Heart left ventricle (tissue), 16 donors: ENCODE measurements at places on chromosomes 1 and 21.
A peak's percentile ranks its signal among the peaks of the same experiment; 100 is the strongest.

DNA sequence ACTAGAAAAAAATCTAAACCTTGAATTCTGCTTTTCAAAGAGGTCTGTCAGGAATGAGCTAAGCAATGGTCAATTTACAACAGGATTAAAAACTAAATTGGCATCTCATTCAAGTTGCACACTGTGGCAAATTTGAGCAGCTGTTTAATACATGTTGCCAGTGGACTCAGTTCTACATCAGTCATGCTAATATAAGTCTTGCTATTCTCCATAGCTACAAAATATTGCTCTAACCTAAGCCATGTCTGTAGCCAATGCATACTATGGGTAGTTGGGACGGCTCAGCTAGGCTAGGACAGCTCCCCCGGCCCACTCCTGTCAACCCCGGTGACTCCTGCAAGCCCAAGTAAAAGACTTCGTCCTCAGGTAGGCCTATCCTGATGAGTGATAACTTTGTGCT, 10.9 kb upstream of the VAV3 start:
- no peak for DNase-seq

DNA sequence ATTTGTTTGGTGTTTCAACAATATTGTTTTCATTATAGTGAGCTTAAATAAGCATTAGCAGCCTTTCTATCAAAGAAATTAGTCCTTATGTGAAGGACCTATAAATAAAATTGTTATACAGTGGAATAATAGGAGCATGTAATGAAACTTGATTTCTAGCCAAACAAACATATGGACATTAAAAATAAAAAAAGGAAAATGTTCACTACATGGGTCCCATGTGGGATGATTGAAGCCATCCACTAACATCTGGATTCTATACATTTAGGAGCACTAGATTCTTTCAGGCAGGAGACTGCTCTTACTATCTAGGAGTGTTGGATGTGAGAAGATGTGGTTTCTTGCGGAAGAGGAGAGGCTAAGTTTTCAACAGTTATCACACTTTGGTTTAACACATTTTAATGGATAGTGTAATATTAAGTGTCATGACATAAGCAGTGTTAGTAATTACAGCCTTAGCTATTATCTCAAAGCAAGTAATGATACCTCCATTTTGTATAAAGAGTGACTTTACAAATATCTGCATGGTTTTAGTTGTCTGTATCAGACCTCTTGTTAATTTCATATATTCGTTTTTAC, 62.3 kb downstream of the LYPLAL1 start:
- DNase-seq: no peak

DNA sequence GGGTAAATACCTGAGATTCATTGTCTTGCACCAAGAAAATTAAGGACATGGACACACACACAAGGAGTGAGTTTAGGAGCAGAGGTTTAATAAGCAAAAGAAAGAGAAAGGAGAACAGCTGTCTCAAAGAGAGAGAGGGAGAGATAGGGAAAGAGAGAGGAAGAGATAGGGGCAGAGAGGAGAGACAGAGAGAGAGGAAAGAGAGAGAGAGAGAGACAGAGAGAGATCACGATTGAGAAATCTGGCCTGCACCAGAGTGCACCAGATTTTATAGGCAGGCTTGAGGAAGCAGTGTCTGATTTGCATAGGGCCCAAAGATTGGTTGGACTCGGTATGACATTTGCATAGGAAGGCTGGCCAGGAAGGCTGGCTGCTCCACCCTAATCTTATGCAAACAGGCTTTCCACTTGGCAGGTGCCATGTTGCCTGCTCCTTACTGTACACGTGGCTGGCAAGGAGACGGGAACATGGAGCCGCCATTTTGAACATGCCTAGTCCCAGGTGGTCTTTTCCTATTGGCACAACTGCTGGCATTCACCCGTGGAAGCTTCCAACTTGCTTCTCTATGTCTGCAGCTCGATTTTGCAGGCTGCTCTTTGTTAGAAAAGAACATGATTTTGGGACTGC, 419.9 kb downstream of the ZP4 start:
- peak; percentile 46 for DNase-seq

DNA sequence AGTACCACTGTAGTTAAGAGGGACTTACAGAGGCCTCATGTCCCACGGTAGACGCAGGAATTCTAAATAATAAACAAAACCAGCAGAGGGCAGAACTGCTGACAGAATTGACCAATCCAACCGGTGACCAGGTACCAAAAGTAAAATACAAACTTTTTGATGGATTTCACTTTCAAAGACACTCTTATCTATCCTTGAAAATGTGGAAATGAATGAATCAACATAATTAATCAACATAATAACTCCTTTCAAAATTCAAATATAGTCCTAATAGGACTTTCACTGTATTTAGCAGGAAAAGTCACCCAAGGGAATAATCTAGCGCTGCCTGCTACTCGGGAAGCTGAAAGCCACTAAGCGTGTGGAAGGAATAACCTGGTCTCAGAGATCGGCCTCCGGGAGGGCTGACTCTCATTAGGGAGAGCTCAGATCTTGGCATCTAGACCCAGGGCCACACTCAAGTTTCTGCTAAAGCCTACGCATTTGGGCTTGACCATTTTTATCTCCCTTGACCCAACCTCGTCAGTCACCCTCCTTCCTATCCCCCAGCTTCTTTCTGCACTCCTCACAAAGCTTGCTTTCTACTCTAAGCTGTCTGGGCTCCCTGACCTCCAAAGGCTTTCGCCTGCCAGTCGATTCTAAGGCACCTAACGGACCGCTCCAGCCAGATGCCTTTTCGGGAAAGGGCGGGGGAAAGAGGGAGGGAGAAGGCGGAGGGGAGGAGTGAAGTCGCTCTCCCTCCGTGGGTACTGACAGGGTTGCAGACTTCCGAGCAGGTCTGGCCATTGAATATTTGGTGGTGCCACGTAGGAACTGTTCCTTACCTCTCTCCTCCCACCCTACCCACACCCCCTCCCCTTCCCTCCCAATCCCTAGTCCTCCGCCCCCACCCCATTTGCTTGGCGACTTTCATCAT, 1.6 kb downstream of the COL11A1 start:
- no peak for DNase-seq

DNA sequence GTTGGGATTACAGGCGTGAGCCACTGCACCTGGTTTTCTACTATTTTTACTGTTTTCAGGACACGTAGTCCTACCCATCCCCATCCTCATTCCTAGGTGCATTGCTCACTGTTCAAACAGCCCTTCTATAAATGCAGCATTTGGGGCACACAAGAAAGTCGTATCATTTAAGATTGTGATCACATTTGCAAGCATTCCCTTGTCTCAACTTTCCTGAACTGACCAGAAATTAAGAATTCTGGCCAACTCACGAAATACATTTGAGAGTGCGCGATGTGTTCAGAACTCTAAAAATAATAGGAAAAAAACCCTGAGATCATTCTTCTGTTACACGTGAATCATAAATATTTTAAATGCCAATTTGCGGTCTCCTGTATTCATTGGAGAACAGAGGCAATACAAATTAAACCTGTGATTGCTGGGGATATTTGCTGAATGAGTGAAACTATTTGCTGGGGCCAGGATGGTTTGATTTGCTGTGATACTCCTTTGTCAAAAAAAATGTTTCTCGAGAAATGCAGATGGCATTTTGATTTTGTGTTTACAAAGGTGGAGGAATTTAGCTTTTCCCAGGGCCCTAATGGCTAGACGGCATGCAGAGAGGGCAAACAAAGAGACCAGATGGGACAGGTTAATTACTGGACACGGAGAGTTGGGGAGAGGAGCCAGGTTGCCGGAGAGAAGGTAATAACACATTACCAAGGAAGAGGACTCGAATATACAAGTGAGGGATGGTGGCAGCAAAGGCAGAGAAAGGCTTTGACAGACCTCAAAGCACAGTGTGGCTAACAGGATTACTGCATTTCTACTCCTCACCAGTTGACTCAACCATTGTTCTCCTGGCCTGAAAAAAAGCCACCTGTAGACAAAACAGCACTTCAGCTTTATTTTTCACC, 38.4 kb downstream of the STPG1 start:
- no peak for DNase-seq
